ENCODE measurements at places on chromosomes 2 and 18.

GRCh38 chr2:20536619-20537422, 89.9 kb downstream of the RHOB start:
- DNase-seq, result no peak

DNA sequence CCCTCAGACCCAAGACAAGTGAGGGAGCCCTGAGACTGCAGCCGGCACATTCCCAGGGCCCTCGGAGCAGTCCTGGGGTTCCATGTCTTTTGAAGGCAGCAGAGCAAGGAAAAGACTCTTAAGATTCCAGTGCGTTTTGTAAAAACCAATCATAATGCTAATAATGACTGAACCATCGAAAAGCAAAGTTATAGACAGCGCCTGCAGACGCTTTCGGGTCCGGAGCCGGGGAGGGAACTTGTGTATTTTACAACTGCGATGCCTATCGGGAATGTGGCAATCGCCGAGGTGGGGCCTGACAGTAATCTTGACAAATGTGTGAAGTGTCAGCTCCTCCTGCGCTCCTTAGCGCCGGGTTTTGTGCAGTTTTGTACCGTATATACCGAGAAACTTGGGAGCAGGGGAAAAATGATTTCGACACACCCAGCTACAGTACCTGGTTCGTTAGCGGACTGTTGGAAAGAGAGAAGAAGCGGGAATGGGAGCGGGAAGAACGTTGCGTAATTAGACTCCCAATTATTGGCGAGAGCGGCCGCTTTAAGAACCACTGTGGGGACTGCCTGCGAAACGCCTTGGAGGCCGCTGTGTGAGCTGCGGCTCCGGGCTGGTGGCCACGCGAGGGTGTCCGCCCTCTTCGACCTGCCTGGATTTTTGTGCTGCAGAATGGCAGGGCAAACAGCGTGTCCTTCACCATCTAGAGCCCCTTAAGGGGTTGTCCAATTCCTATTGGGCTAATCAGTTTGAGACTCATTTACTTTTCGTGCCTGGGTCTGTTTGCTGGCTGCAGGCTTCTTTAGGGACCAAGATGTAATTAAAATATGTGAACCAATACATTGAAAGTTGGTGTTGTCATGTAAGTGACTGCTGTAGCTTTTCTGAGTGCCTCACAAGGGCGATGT, 2.4 kb downstream of the EPAS1 start:
- DNase-seq, result no peak

DNA sequence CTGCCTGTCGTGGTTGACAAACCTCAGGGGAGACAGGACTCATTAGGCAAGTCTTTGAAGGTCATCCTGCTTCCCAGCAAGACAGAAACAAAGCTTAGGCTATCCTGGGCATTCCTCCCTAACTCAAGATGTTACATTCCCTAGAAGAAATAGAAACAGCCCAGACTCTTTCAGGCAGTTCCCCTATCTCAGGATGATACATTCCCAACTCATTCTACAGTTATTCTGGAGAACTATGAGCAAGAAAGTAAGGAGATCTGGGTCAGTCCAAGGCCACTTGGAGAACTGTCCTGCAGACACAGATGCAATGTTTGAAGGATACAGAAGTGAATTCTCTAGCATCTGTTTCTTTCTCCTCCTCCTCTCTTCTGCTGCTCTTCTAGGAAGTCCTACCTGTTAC, 220.1 kb upstream of the NCKAP5 start:
- no peak for DNase-seq

- no peak for DNase-seq
These were observed 20.1 kb downstream of the CTLA4 start for GRCh38 chr2:203887677-203888076.

DNA sequence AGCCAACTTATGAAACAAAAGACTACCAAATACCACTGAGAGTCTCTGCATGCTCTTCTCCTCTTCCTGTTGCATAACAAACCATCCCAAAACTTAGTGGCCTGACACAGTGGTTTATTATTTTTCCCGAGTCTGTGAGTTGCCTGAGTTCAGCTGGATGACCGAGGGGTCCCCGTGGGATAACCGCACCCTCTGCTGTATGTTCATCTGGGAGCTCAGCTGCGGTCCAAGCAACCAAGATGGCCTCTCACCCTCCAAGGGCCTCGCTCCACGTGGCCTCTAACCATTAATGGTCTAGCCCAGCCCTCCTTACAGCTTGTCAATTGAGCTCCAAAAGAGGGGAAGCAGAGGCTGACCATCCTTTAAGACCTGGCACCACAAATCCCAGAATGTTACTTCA, 17.1 kb downstream of the ITM2C start:
- no peak for DNase-seq

GRCh38 chr2:227450311-227450841, 21.6 kb upstream of the AGFG1 start:
- no peak for DNase-seq

- DNase-seq, result peak; percentile 35
These were observed 413.7 kb upstream of the FAM98A start for GRCh38 chr2:34012715-34013302.

GRCh38 chr2:71662665-71663394, 209.5 kb downstream of the DYSF start:
- no peak for DNase-seq

DNA sequence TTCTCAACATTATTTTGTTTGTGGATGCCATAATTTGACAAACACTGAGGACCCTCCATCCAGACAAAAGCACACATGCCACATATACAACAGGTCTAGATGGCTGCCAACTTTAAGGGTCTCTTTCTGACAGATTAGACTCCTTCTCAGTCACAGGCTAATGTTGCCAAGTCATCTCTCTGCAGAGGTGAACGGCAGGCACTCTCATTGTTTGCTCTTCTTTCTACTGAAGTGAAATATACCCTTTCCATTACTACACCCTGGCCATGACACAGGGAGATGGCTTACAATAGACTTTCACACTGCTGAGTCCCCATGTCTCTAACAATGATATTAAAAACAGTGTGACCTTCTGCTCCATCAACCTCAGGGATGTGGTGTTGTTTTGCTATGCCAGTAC, 47.5 kb upstream of the ZNF397 start:
- no peak for DNase-seq

DNA sequence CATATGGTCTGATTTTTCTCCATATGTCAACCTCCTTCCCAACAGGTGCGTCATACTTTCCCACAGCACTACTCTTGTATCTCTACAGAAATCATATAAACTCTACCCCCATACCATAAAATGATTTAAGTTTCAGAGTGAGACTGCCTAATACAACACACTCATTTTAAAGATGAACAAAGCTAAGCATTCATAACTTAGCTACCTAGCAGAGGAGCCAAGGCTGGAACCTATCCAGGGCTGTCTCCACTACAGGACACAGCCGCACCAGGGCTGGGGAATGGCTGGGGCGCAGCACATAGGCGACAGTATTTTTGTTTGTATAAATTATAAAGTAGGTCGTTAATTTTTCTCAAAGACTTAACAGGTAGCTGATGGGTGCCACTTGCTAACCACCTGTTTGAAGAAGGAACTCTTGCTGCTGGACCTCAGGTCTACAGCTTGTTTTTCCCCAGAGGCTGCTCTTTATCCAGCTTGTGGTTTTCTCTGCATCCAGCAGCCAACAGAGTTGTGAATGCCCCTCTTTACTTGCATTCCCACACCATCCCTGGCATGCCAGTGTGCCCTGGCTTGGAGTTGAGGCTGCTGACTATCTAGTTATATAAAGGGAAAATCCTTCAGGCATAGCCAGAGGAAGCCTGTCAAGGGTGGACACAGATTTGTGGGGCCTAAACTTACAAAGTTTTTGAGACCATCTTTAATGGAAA, 62.0 kb downstream of the HNRNPLL start:
- no peak for DNase-seq

DNA sequence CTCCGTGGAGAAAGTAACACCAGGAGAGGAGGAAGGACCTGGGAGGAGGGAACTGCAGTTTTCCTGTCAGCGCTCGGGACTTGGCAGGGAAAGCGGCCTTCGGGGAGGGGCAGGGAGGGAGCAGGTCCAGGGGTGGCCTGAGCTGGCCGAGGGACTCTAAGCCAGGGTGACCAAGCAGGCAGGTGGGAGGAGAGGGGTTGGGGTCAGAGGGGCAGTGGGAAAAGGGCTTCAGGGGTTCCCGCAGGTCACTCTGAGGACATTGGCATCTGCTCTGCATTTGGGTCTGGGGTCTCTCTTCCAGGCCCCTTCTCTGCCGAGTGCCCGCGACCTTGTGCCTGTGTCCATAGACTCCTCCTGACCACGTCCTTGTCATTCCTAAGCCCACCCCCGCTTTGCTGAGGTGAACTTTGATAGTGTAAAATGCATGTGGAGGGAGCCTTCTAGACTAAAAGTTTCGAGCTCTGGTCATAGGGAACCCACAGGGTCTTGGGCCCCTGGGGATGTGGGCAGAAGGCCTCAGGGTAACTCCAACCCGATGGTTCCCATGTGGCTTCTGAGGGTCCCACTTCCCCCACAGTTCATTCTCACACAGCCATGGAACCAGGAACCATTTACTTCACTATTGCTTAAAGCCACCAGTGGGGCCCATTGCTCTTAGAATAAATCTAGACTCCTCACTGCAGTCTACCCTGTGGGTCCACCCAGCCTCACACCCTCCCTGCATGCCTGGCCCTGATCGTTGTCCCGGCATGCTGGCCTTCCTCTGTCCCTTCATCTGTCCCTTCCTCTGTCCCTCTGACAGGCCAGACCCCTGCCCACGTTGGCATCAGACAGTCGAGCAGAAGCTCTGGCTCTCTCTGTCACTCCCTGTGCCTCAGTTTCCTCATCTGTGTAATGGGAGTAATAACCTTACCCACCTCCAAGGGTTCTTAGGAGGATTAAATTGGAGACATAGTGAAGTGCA, 229.2 kb downstream of the SEPTIN10 start:
- no peak for DNase-seq

- DNase-seq, result no peak
These were observed 2.7 kb upstream of the BCL11A start for GRCh38 chr2:60556175-60556574.

- DNase-seq, result no peak
These were observed 288.5 kb downstream of the NAPG start for GRCh38 chr18:10814336-10814735.

DNA sequence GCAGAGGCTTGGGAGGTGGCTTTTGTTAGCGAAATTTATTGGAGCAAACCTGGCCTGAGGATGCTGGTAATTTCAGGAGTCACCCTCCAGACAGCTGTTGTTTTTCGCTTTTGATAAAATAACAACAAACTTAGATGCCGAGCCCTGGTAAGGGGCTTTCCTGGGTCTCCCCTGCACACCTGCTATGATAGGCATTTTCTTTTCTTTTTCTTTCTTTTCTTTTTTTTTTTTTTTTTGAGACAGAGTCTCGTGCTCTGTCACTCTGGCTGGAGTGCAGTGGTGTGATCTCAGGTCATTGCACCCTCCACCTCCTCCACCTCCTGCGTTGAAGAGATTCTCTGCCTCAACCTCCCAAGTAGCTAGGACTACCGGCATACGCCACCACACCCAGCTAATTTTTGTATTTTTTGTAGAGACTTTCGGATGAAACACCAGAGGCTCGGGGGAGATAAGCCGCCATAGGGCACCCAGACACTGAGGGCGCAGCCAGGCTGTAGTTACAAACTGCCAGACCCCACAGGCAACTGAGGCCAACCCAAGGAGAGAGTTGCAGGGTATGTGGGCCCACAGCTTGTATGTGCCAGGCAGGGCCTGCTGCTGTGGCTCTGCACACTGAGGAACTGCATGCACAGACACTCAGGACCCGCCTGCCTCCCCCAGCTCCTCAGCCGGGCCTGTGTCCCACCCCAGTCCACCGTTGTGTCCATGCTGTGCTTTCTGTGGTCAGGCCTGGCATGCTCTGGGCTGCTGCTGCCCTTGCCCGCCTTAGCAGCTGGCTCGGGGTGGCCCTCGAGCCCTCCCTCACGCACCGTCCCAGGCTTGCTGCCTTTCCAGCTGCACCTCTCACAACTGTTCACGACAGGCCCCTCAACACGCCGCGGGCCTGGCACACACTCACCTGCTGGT, 3.9 kb downstream of the GYPC start:
- DNase-seq, result no peak

- DNase-seq, result no peak
These were observed 20.8 kb upstream of the LYPD1 start for GRCh38 chr2:132690664-132691303.

DNA sequence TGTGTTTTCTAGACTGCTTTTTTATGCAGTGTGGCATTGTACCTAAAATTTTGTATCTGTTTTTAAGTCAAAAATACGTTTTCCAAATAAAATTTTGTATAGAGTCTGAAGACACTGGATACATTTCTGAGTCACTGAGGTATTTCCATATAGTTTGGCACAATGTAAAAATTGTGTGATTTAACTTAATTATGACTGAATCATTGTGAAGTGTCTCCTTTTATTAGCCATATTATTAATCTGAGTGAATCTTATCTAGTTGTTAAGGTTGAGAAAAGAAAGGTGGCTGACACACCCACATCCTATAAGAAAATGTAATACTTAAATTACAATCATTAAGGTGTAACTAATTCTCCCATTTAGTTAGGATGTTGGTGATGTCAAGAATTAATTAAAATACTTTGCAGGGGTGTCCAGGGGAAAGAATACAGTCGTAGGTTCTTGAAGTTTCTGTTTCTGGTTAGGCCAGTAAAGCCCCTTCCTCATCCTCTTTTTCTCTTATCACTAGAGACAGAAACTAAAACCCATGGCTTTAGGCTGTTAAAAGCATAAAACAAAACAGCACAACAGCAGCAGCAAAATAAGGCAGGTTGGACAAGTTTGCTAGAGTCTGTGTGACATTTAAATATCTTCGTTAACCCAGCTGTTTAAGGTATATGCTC, 71.6 kb downstream of the UBE2E3 start:
- DNase-seq, result no peak

GRCh38 chr2:121089166-121089510, 195.9 kb downstream of the TFCP2L1 start:
- no peak for DNase-seq

GRCh38 chr2:239790721-239791120, 234.4 kb downstream of the NDUFA10 start:
- DNase-seq, result no peak

- DNase-seq, result no peak
These were observed 540.9 kb downstream of the NRXN1 start for GRCh38 chr2:50490991-50491390.

- DNase-seq, result no peak
These were observed 109.2 kb upstream of the SESTD1 start for GRCh38 chr2:179373816-179374215.

All from NCI-H526 treated with DMSO at 0.1 percent for 48 hours (cell line).